HCEC 1CT (cell line): ENCODE measurements at places on chromosomes 16 and 17.

GRCh38 chr17:79622122-79622601, 11.3 kb upstream of the RBFOX3 start:
- DNase-seq, result no peak

GRCh38 chr17:7003745-7004144, 7.9 kb downstream of the ALOX12 start:
- DNase-seq, result no peak

DNA sequence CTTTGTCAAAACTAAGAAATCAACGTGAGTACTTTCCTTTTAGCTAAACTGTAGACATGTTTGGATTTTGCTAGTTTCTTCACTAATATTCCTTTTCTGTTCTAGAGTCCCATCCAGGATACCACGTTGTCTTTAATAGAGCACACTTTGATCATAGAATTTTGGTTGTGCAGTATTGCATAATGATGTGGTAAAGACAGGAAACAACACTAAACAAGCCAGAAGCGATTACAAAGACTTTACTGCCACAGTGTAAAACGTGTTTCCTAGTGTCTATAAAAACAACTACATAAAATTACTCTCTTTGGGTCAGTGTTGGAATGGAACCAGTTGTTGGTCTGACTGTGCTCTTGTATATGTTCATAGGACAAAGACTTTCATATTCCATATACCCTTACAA, 19.3 kb downstream of the SHISA9 start:
- no peak for DNase-seq

DNA sequence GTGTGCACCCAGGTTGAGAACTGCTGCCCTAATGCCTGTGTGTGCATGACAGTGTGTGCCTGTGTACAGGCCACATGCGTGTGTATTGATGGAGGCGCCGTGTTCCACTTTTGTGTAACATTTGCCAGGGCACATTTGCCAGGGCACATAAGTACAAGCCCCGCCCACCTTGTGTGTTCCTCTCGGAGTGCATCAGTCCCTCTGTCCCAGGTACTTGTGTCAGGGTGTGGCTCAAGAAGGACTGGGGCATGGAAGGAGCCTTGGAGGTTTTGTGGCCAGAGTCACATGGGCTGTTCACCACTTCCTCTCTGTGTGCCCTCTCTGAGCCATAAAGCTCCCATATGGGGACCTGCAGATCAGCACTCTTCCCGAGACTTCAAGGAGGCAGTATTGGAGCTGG, 73.9 kb downstream of the MRM1 start:
- DNase-seq, result no peak

DNA sequence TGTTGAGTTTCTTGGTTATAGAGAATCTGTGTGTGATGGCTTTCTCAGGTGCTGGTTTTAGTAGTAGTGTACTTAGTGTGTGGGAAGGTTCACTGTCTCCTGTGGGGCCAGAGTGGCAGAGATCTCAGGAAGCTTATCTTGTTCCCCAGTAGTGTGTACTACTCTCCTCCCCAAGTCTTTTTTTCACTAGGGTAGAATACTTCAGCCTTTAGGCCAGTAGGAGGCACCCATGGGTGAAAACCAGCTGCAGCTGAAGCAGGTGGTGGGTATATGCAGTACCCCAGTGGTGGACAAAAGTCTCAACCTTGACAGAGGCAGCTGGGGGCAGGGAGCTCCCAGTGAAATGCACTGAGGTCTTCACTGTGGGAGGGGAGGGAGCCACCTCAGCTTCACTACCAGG, 109.9 kb downstream of the PHKB start:
- DNase-seq, result no peak

DNA sequence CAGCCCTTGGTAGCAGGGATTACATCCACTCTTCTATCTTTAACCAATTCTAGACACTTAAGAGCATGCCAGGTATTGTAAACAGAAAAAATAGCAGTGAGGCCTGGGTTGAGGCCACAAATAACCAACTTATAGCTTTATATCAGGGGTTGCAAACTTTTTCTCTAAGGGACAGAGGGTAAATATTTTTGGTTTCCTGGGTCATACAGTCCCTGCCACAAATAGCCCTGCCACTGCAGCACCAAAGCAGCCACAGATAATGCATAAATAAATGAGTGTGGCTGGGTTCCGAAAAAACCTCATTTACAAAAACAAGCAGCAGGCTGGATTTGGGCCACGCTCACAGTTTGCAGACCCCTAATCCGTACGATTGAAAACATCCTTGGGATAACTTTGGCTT, 46.7 kb downstream of the STAT3 start:
- no peak for DNase-seq

GRCh38 chr17:39662551-39663339, 2.4 kb upstream of the TCAP start:
- DNase-seq, result no peak

- no peak for DNase-seq
Observed at GRCh38 chr16:84947996-84948850, 63.1 kb downstream of the ZDHHC7 start.

DNA sequence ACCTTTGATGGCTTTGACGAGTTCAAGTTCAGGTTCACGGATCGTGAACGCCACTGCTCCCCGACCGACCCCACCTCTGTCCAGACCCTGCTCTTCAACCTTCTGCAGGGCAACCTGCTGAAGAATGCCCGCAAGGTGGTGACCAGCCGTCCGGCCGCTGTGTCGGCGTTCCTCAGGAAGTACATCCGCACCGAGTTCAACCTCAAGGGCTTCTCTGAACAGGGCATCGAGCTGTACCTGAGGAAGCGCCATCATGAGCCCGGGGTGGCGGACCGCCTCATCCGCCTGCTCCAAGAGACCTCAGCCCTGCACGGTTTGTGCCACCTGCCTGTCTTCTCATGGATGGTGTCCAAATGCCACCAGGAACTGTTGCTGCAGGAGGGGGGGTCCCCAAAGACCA, 17.6 kb downstream of the NOD2 start:
- DNase-seq, result no peak

DNA sequence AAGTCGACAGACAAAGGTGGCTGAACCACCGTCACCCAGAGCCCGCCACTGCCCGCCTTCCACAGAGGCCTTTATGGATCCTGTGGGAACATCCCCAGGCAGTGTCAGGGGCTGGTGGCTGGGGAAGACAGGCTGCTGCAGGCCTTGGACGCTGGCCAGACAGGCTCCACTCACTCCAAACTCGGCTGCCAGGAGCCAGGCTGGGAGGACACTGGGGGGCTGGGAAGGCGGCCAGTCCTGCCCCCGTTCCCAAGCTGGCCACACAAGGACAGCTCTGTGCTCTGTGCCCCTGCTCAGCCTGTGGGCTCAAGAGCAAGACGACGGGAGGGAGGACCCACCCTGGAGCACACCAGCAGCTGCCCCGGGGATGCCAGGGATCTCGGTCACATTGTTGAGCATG, 7.6 kb upstream of the LCAT start:
- no peak for DNase-seq

DNA sequence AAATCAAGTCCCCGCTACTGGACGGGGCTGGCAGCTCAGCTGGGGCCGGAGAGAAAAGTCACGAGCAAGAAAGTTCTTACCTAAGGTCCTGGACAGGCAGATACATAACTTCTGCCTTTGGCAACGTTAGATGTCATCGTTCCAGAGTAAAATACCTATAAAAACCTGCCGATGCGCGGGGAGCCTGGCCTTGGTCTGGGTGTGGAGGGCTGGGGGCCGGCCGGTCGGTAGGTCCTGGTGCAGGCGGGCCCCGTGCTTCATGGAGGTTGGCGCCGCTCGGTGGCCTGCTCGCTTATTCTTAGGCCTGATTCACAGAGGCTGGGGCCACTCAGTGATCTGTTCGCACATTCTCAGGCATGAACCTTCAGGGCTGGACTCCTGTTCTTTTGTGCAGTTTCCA, 33.7 kb upstream of the ZNF750 start:
- no peak for DNase-seq

GRCh38 chr17:47335101-47335936, 11.6 kb downstream of the EFCAB13 start:
- DNase-seq, result no peak

- peak; percentile 78 for DNase-seq
Observed at GRCh38 chr17:82772026-82772425, 20.2 kb downstream of the TBCD start.

DNA sequence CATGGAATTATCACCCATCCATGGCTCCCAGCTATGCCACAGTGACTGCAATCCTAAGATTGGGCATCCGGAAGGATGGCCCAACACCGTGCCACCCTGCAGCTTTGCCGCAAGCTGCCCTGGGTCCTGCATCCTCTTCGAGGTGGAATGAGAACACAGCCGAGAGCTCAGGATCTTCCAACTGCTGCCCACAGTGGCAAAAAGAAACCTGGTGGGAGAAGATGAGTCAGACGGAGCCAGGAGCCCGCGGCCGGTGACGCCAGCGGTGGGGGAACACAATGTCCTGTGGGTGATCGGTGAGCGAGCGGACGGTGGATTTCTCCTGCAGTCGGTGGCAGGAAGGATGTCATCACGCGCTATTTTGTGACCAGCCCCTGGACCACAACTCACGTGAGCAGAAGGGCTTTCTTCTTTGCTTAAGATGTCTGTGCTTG, 20.1 kb downstream of the CD7 start:
- peak; percentile 80 for DNase-seq

DNA sequence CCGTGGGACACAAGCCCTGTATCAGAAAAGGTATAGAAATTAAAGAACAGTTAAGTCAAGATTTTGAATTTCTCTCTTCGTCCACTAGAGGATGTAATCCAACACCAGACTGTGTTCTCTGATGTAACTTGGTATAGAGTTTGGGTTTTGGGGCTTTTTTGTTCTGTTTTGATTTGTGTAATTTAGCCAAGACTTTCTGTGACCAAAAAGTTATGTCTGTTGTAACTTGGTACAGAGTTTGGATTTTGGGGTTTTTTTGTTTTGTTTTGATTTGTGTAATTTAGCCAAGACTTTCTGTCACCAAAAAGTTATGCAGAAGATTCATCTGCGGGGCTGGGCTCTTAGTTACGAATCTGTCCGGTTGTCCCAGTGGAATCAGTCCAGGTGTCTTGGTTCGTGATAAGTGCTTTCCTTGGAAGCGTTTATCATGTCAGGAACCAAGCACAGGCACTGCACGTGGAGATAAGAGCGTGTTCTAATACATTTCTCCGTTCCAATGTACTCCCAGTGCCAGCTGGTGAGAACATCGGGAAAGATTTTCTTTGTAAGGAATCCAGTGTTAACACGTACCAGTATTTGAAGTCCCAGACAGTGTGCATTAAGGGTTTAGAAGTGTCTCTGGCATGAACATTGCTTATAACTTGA, 44.1 kb upstream of the SEC14L1 start:
- DNase-seq, result peak; percentile 35

GRCh38 chr16:50967827-50968612, 183.1 kb downstream of the SALL1 start:
- no peak for DNase-seq

- DNase-seq, result no peak
Observed at GRCh38 chr17:19260958-19261357, 23.8 kb downstream of the EPN2 start.

- no peak for DNase-seq
Observed at GRCh38 chr17:6166492-6167179, 96.5 kb downstream of the WSCD1 start.

GRCh38 chr17:57132663-57133062, 47.6 kb downstream of the AKAP1 start:
- no peak for DNase-seq

DNA sequence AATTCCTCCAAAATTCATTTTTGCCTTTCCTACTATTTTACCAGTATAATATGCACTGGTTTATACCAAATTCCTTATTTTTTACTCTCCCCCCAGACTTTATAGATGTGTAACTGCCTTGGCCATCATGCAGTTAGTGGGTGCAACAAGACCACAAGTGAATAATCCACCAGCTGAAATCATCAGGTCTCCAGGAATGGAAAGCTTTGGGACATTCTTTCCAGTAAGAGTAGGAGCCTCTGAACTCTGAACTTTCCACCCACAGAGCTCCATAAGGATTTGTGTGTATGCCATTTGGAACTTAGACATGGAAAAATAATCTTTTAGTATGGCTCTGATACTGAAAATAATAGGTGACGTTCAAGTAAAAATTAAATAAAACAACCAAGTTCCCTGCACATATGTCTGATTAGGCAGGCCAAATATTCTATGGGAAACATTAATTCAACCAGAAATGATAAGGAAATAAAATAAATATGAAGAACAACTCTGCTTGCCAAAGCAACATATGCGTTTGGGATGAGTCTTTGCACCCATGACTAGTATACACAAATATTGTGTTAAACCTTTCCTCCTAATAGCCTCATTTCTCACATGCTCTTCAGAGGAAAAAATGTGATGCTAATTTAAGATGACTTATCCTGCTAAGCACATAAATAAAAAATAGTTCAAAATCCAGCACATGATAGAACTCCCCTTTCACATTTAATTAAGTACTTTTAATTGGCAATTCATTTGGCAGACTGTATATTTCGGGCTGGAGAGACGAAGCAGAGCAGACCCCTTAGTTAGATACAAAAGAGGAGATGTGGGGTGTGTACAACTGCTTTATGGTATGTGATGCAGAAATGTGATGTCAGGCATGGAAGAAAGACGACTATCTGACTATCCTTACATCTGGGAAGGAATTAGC, 11.6 kb upstream of the LYRM9 start:
- DNase-seq, result no peak

DNA sequence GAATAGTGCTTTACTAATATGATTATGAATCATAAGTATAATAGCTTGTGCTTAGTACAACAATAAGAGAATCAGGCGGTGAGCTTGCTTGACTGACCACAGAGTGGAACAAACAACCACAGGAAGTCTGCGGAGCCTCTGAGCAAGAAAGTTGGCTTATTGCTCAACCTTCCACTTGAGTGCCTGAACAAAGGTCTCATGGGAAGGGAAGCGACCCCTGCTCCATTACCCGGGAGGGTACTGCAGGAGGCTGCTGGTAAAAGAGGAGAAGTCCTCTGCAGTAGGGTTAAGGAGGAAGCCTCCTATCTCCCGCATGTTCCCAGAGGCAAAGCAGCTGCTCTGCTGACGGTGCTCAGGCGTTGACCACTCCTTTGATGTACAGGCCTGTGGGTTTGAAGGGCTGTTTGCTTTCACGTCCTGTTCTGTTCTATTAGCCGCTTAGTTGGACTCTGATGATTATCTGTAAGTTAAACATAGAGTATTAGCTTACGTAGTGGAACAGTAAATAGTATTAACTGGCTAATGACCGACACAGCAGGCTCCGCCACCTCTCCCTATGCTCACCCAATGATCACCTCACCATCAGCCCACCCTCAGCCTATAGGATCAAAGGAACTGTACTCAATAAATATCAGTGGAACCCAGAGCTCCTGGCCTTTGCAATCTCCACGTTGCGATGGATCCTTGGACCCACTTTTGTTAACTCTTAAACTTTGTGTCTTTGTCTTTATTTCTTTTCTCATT, 17.5 kb downstream of the ALOX15B start:
- DNase-seq, result peak; percentile 75
